ENCODE measurements at places on chromosomes 1 and 21. TPM values are rescaled to one million over a fixed set of nuclear protein-coding genes. Genes with fewer than 3 reads are reported as not detected.

The HSPG2 gene
- 23.6 TPM for total RNA-seq

The MEX3A gene
- 62.6 TPM for total RNA-seq

The AVPR1B gene
- not detected for total RNA-seq

The BARHL2 gene
- not detected for total RNA-seq

The GSTM4 gene
- 17.3 TPM for total RNA-seq

The RNU1-4 gene
- under 0.01 TPM for total RNA-seq

The PLEKHA6 gene
- 1.5 TPM for total RNA-seq

The GPATCH3 gene
- 9.6 TPM for total RNA-seq

The PGM1 gene
- 29.0 TPM for total RNA-seq

The IFI44L gene
- not detected for total RNA-seq

The NUP210L gene
- total RNA-seq = not detected

The TNFRSF18 gene
- total RNA-seq = not detected

The PGLYRP4 gene
- not detected for total RNA-seq

The ARV1 gene
- 23.3 TPM for total RNA-seq

The PRAMEF14 gene
- total RNA-seq = not detected

The SLC1A7 gene
- not detected for total RNA-seq

The SERTAD4 gene
- 2.5 TPM for total RNA-seq

The HSD3B2 gene
- not detected for total RNA-seq

The DNAH14 gene
- 118 TPM for total RNA-seq

The RNF186 gene
- not detected for total RNA-seq

The FCN3 gene
- not detected for total RNA-seq

Data from neural progenitor cell (in vitro differentiated cells).